MM.1S (cell line): ENCODE measurements at places on chromosomes 3 and 15.

GRCh38 chr3:37703626-37704025 lies 158.1 kb upstream of the CTDSPL start:
- no peak for DNase-seq

DNA sequence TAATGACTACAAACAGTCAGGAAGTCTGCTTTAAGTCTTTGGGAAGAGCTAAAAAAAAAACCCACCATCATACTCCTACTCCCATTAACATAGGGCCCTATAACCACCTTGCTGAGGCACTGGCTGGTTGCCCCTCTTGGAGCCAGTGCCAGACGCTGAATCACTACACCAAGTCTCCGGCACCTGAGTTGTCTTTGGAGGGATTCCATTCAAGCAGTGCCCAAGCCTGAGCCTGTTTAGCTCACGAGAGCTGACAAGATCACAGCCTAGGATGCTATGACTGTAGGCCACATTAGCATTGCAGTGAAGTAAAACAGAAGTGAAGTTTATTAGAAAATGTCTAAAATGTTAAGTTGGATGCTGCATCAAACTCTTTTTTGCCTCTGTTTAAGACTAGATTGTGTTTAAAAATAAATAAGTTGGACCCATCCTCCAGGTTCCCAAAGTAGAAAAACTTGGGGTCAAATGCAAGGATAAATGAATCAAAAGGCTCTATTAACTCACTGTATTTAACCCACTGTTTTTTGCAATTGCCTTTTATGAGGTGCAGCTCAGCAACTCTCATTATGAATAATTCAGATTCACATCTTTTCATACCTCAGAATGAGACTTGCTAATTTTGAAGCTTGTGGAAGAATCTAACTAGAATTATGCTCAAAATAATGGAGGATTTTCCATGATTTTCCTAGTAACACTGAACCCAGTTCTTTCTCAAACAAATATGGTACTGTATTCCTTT lies 461.9 kb downstream of the FOXP1 start:
- DNase-seq = no peak

DNA sequence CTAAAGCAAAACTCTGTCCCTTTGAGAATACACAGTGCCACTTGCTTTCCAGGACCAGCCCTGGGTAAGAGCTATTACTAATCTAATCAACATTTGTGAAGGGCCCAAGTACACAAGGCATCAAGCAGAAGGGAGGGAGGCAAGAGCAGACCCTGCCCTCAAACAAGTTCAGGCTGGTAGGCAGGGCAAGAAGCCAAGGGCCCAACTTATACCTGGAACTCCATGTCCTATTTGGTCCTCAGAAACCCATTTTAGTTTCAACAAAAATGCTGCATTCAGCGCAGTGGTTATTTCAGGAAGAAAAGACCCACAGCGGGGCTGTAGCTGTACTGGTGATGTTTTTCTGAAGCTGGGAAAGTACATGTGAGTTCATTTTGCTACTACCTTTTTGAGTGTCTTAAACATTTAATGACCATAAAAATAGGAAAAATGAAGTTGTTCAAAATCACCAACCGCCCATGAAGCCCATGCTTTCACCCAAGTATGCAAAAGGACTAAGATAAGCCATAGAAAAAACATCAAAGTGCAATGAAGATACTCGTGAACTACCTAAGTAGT lies 2.8 kb downstream of the RPS17 start:
- no peak for DNase-seq

DNA sequence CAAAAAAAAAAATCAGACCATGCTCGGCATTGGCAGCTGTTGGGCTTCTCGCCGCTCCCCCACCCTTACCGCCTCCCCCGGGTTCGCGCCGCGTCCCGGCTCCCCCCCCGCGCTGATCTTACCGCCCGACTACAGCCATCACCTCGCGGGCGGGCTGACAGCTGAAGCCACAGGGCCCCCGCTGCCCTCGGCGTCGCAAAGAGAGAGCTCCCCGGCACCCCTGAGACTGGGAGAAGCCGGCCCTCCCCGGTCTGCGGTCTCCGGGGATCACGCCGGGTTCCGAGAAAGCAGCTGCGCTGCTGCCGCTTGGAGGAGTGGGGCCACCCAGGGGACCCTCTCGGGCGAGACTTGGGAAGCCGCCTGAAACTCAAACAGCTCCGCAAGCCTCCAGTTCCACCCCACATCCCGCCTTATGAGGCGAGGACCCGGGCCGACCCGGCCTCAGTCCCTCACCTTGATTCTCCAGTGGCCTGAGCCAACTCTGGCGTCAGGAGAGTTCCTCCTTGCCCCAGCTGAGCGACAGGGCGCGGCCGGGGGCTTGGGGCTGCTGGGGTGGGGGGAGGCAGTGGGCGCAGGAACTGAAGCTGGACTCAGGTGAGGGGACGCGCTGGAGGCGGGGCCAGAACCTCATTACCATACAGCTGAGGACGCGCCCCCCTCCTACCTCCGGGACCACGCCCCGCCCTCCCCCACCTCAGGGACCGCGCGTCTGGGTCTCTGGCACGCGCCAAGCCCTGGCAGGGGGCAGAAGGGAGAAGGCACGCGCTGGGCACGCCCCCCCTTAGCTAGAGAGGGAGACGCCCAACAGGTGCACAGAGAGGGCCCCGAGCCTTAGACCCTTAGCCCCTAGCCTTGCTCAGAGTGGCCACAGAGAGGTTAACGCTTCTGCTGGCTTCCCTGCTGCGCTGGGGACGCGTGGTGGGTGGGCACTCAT lies 1.0 kb upstream of the DLL4 start:
- DNase-seq = peak; percentile 30

DNA sequence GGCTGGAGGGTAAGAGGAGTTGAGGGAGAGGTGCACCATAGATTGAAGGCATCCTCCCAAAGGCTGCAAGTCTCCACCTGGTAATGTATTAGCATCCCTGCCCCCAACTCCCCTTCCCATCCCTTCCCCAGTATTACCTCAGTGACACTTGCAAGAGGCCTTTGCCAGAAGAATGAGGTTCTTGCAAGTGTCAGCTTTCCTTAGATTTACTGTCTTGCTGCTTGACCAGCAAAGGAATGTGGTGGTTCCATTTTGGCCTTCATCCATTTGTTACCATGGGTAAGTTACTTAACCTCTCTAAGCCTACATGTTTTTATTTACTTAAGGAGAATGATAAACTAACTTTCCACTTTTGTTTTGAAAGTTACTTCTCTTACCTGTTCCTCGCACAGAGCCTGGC lies 108.9 kb downstream of the LRTM1 start:
- no peak for DNase-seq

DNA sequence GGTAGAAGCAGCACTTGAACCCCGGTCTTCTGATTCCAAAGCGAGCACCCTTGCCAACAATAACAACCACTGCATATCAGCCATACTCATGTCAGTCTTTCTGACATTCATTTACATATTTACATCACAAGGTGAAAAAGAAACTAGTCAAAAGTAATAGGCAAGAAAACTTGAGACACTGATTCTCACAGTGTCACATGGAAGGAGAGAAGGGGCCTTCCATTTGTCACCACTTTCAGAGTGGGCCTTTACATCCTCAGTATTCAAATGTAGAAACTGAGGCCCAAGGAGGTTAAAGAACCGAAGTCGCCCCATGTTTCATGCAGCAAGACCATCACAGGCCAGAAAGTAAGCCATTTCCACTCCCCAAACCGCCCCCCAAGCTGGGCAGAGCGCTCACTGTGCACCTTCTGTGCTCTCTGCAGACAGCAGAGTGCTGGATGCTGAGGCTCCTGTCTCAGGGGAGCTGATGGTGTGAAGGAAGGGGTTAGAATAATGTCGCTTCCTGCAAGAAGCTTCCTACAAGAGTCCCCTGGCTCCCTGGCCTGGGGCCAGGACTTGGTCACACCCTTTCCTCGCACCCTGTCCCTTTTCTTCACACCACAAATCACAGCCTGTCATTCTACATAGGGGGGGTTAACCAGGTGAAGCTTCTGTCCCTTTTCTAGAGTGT lies 260.1 kb downstream of the UACA start:
- DNase-seq = peak; percentile 44

- no peak for DNase-seq
These were observed 60.8 kb downstream of the ATP13A5 start for GRCh38 chr3:193317682-193318300.

GRCh38 chr15:40397688-40398412 lies 7.7 kb upstream of the IVD start:
- no peak for DNase-seq

- DNase-seq = no peak
These were observed 24.2 kb downstream of the CYP11A1 start for GRCh38 chr15:74343127-74343796.

DNA sequence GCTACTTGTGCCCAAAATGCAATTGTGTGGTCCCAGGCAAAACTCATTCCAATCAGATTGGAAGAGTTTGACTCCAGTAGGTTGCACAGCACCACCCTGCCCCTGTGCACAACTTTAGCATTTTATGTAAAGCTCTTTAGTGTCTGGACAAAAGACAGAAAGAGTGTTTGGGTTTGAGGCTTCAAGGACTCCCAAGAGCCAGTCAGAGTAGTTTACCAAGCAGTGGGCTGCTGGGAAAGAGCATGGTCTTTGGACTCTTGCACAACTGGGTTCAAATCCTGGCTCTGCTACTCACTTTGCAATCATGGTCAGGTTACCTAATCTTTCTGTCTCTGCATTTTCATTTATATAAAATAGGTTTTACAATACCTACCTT lies 75.8 kb upstream of the UMPS start:
- DNase-seq = no peak

GRCh38 chr3:151900460-151900859 lies 27.0 kb downstream of the SUCNR1 start:
- DNase-seq = no peak

- DNase-seq = no peak
These were observed 72.5 kb downstream of the SNTN start for GRCh38 chr3:63724987-63725386.

DNA sequence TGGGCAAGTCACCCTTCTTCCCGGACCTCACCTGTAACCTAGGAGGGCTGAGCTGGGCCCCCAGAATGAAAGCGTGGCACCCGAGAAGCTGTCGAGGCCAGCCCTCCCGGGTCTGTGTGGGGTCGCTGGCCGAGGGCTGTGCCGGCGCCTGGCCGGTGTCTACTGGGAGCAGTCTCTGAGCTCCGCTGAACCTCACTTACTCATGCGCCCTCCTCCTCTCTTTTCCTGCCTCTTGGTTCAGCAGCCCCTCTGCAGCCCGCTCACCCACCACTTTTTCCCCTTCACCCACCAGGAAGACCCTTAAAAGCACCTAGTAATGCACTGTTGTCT lies 419 bp downstream of the HYKK start:
- DNase-seq = no peak

DNA sequence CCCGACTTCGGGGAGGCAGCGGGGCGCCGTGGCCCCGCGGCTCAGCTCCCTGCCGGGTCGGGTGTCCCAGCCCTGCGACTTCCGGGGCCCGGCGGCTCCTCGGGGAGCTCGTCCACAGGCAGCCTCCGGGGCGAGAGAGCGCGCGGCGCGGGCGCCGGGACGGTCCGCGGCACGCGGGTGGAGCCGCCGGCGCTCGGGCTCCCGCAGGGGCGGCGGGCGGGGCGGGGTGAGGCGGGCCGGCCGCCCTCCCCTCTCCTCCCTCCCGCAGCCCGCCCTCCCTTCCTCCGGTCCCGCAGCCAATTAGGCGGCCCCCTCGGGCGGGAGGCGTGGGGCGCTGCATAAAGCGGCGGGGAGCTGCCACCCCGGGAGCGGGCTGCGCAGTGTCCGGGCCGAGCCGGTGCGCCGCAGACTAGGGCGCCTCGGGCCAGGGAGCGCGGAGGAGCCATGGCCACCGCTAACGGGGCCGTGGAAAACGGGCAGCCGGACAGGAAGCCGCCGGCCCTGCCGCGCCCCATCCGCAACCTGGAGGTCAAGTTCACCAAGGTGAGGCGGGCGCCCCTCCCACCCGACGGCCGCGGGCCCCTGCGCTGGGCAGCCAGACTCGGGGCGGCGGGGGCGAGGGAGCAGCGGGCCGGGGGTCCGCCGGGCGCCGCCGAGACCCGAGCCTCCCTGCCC lies at the start of gene ALDH1A3:
ALDH1A3 (plus strand) TSS at position 368 of the 675 bp plus-strand sequence; CDS start at position 445, 77 bp downstream.
- peak; percentile 46 for DNase-seq

GRCh38 chr3:20055020-20055775 lies 15.0 kb downstream of the KAT2B start:
- peak; percentile 65 for DNase-seq
